ENCODE measurements at places on chromosomes 11 and 22.
A peak's percentile ranks its signal among the peaks of the same experiment; 100 is the strongest.

DNA sequence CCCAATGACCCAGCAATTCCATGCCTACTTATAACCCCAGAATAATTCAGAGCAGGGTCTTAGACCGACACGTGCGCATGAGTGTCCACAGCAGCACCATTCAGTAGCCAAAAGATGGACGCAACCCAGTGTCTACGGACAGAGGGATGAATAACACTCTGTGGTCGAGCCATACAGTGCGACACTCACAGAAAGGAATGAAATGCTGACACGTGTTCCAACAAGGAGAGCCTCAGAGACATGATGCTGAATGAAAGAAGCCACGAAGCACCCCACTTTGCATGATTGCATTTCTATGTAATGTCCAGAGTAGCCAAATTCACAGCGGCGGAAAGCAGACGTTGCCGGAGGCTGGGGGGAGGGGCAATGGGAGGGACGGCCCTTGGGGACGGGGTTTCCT lies 134.4 kb downstream of the CTTN start:
- no peak for DNase-seq

GRCh38 chr11:36375353-36376008 lies 79.4 kb downstream of the PRR5L start:
- no peak for DNase-seq

GRCh38 chr22:43298062-43298801 lies 44.9 kb downstream of the SCUBE1 start:
- no peak for DNase-seq

DNA sequence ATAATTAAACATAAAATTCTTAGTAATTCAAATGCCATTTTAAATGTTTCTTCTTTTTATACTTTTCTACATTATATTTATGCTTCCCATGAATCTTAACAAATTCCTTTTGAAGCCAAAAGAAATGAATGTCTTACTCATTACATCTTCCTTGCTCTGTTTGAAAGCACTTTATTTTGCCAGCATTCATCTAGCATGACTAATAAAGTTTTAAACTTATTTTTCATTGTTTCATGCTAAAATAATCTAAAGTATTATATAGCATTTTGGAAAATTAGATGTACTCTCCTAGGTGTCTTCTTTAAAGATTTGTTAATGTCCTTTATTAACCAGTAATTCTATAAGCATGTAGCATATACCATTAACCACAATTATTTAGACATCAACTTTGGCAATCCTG lies 9.7 kb upstream of the PIWIL4 start:
- no peak for DNase-seq

- DNase-seq = no peak
Measured at GRCh38 chr22:44693756-44694155, 8.2 kb upstream of the PRR5 start.

- no peak for DNase-seq
Measured at GRCh38 chr11:71075871-71076420, 176.4 kb downstream of the SHANK2 start.

DNA sequence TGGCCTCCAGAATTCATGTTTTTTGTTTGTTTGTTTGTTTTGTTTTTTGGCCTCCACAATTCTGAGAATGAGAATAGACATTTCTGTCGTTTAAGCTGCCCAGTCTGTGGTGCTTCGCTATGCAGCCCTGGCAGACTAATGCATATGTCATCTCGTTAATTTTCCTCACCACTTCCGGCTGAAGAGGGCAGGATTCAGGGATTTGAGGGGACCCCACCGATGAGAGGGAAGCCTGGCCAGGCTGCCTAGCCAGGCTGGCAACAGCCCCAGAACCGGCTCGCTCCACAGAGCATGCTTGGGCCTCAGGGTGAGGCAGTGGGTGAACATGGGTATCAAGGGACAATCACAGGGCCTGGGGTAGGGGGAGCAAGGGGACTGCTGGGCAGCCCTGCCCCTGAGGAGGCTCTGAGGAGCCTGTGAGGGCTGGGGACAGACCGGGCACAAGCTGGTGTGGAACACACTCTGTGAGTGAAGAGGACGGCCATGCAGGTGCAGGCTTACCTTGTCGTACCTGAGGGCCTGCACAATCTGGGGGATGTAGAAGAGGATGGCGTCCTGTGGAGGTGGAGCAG lies 47.8 kb upstream of the SERPIND1 start:
- no peak for DNase-seq

GRCh38 chr22:34587357-34588356 lies 478.3 kb upstream of the ISX start:
- DNase-seq = no peak

- DNase-seq = no peak
Measured at GRCh38 chr11:46948378-46949131, 12.0 kb downstream of the CSTPP1 start.

DNA sequence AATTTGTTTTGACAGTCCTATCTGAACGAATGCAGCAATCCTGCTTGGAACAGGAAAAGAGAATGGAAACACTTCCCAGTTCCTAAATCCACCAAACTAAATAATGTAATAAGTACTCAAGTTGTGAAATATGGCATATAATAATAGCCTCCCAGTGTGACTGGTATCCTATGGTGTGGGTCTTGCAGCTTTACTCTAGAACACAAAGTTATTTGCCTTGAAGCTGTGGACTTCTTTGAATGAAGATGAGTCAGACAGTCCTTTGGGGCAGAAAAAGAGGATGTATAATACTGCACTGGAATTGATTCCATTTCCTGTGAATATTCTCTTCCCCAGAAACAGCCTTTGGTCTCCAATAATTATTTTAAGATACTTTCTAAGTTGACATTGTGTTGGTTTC lies 887.0 kb downstream of the KCNA4 start:
- no peak for DNase-seq

GRCh38 chr22:28179392-28179791 lies 260.3 kb upstream of the PITPNB start:
- no peak for DNase-seq

DNA sequence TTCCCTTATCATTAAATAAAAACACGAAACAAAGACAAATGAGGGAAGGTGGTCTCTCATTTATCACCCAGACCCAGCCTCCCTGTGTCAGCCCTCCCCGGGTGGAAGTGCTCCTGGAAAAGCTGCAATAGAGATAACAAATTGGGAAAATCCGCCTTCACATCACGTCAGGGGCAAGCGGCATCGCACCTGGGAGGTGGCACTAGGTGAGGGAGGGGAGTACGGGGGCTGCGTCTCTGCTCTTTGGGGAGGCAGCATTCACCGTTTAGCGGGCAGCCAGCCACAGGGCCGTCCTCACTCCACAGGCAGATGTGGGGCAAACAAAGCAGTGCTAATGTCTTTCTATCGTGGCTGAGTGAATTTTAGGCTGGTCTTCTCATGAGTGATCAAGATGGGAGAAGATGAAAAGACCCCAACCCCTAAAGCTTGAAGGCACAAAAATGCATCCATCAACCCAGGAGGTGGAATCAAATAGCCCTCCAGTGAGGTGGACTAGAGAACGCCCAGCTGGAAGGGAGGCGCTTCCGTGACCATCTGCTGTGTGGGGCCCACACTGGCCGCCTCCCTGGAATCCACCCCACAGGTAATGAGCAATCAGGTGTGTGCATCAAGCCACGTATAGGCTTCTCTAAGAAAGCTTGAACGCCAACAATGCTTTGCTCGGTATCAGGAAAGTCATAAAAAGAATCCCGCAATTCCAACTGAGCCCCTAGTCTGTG lies 629.5 kb downstream of the BRD1 start:
- no peak for DNase-seq

- no peak for DNase-seq
Measured at GRCh38 chr22:43811777-43812148, 342 bp downstream of the EFCAB6 start.

GRCh38 chr22:30214703-30215407 lies 31.7 kb downstream of the LIF start:
- no peak for DNase-seq

- DNase-seq = no peak
Measured at GRCh38 chr22:30186510-30186909, 60.0 kb downstream of the LIF start.

- no peak for DNase-seq
Measured at GRCh38 chr11:27914080-27914479, 193.9 kb downstream of the KIF18A start.

DNA sequence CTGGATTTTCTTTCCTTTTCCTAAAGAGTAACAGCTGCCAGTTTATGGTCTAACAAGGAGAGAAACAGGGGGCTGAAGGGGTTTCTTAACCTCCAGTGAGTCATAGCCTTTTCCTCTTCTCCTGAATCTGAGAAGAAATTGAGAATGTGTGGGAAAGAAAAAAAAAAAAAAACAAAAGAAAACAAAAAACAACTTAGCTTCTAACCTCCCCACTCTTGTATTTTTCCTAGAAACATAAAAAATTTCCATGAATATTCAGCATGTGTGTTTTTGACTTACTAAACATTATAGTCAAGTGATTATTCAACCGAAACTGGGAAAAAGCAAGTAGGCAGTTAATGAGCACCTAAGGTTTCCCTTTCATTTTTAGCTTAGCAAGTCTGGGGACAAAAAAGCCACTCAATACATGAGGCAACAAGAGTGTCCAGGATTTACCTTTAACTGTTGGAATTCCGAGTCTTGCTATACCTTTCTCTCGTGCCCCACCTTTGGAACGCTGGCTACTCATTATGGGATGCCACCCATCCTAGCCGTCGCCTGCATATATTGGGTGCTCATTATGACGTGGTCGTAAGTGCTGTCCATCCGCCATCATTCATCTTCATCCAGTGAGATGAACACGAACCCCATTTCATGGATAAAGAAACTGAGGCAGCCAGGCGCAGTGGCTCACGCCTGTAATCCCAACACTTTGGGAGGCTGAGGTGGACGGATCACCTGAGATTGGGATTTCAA lies 2.4 kb downstream of the ASPHD2 start:
- DNase-seq = no peak

GRCh38 chr22:48943567-48944432 lies 883.9 kb downstream of the BRD1 start:
- DNase-seq = no peak

DNA sequence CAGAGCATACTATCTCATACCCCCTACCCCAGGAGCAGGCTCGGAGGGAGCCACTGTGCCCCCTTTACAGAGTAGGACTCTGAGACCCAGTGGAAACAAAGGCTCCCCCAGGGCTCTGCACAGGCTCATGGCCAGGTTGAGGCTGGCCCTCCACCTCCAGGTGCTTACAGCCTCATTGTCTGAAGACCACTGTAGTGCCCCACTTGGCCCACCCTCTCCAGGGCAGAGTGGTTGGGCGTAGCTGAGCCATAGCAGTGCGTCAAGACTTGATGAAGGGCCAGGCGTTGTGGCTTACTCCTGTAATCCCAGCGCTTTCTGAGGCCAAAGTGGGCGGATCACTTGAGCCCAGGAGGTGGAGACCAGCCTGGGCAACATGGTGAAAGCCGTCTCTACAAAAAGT lies 1.7 kb downstream of the ANKRD13D start:
- DNase-seq = no peak

DNA sequence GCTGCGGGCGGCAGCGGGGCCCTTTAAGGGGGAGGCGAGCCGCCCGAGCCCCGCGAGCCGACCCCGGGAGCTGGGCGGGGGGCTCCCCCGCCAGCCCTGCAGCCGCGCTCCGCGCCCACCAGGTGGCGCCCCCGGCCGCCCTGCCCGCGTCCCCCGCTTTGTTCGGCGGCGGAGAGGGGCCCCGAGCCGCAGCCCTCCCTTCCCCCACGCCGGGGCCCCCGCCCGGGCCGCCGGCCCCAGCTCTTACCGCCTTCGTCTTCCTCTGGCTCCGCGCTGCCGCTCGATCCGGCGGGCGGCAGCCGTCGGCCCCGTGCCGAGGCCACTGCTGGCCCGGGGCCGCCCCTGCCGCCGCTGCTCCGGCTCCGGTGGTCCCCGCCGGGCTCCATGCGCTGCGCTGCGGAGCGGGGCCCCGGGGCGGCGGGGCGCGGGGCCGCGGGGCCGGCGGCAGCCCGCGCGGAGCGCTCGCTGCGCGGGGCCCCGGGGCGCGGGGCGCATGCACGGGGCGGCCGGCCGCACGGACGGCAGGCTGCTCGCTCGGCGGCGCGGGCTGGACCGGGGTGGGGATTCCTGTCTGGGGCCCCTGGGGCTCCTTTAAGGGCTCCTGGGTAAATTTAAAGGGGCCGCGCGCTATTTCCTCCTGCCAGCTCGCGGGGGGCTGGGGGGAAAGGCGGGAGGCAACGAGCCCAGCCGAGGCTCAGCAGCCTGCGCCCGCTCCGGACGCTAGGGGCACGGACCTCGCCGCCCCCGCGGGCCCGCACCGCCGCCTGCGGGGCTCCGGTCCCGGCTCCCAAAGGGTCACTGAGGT lies at the start of gene ZFTA:
Gene ZFTA, minus strand, starts transcription at position 539 of the 805 bp plus-strand sequence. Its CDS starts 153 bp downstream, at position 386.
- peak; percentile 54 for DNase-seq

DNA sequence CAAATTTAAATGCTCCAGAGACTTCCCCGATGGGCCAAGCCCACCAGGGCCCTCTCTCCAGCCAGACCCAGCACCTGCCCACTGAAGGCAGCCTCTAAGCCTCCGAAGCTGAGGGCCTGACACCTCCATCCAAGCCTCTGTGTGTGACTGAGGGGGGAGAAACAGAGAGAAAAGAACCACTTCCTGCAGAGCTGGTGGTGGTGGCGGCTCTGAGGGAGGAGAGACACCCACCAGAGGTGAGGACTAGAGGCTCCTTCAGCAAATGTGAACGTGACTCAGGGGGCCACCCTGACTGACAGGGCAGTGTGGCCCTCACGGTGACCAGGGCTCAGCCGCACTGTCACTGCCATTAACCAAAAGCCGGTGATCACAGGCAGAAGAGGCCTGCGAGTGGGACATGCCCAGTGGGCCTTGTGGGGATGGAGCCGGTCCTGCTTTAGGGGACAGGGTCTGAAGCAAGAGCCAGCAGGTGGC lies 31.0 kb upstream of the CD5 start:
- peak; percentile 56 for DNase-seq

- DNase-seq = no peak
Measured at GRCh38 chr11:70586261-70587074, 188.1 kb downstream of the CTTN start.

DNA sequence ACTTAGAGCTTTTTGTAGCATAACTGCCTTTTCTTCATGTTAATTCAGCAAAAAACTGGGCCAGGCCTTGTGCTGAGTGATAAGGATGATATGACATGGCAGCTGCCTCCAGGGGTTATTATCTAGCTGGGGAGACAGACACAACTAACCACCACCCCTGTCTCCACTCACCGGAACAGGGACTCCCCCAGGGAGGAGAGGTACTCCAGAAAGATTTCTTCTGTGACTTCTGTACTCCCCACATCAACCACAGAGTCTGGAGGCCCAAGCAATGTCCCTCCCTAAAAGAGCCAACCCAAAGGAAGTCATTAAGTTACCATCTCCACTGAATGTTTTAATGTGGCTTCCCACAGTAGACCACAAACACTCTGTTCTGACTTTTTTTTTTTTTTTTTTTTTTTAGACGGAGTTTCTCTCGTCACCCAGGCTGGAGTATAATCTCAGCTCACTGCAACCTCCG lies 14.3 kb upstream of the PMM1 start:
- DNase-seq = peak; percentile 24

DNA sequence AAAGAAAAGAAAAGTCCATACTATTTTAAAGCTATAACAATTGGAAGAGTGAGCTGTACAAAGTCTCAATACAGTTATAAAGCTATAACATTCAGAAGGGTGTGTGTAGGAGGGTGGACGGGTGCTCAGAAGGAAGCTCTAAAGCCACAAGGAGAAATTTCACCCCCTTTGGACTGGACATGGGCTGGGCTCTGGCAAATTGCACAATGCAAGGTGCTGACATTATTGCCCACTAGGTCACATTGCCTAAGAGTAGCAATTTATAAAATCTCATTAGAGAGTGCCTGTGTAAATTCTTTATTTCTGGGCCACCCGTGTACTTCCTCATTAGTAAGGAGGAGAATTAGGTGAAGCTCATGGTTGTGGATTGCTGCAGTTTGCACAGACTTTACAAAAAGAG lies 5.7 kb upstream of the APOBEC3A start:
- DNase-seq = no peak

- DNase-seq = no peak
Measured at GRCh38 chr11:74400606-74401005, 2.4 kb upstream of the PGM2L1 start.
